Fibroblast of skin of abdomen (primary cell): ENCODE measurements at places on chromosomes 5 and 9.
A peak's percentile ranks its signal among the peaks of the same experiment; 100 is the strongest.

GRCh38 chr5:95712347-95712958 lies 18.7 kb upstream of the RHOBTB3 start:
- peak; percentile 83 for DNase-seq

GRCh38 chr5:178384816-178385495 lies 152.4 kb upstream of the PHYKPL start:
- no peak for DNase-seq

DNA sequence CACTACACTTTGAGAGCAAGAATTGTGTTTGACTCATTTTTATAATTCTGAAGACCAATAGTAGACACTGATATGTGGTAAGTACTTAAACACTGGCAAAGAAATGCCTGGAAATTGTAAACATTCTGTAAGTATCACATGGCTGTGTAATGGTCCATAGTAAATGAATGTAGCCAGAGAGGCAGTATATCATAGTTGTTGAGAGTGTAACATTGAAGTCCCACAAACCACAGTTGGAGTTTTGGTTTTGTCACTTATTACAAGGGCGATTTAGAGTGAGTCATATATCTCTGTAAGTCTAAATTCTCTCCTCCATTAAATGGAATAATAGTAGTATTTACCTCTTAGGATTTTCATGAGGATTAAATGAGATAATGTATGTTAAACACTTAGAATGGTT lies 181.1 kb upstream of the MEF2C start:
- DNase-seq = peak; percentile 74

DNA sequence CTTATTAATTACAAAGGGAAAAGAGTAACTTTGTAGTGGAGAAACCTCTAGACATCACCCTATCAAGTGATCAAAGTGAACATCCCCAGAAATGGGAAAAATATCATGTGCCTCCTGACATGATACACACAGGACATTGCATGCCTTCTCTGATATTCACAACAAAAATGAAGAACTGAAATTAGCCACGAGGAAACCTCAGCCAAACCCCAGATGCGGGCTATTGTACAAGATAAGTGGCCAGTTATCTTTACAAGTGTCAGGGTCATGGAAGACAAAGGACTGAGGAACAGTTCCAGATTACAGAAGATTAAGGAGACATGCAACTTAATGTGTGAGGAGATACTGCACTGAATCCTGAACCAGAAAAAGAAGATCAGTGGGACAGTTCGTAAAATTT lies 23.8 kb upstream of the NPM1 start:
- no peak for DNase-seq

- peak; percentile 34 for DNase-seq
These were observed 12.5 kb downstream of the NR3C1 start for GRCh38 chr5:143390941-143391340.

DNA sequence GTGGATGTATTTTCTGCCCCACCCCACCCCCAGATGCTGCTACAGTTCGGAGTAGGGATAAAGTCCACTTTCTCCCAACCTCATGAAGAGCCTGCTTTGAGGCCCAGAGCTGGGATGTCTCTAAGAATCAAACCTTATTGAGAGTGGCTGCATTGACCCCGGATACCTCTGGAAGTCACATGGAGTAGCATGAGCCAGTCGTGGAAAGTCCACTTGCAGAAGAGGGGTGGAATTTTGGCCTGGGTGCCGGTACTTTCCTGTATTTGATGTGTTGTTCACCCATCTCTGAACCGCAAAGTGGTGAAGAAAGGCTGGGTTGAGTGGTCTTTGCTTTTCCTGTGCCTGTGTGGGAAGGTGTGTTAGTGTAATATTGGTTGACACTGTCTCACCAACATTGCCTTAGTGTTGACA lies 3.7 kb downstream of the OTULIN start:
- DNase-seq = no peak

GRCh38 chr5:62731022-62731421 lies 152.4 kb downstream of the LRRC70 start:
- DNase-seq = no peak

- no peak for DNase-seq
These were observed 25.8 kb upstream of the SLC44A1 start for GRCh38 chr9:105218673-105219072.

GRCh38 chr5:173670130-173670651 lies 53.7 kb upstream of the BOD1 start:
- DNase-seq = peak; percentile 39

DNA sequence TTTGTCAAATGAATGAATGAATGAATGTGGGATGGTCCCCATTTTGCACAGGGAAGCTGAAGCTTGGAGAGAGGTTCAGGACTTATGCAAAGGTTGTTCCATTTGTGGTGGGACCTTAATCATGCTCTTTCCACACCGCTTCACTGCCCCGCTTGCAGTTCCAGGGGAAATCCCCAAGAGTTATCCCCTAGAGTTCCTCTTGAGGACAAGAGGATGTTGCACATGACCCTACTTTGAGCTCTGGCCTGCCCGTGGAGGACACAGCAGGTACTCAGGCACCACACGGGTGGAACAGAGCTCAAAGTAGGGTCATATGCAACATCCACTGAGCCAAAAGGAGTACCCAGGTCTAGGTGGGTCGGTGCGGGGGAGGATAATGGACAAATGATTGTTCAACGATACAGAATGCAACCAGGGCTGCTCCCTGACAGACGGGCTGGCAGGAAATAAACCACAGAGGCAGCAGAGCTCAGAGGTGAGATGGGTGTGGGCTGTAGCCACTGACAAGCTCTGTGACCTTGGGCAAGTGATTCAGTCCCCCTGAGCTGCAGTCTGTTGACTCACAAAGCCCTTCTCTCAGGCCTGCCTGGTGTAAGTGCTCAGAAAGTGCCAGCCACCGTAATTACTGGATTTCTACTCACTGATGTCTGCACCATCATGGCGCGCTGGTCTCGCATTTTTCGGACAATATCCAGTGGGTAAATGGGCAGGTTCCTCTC lies 60.3 kb upstream of the EPB41L4B start:
- DNase-seq = no peak

DNA sequence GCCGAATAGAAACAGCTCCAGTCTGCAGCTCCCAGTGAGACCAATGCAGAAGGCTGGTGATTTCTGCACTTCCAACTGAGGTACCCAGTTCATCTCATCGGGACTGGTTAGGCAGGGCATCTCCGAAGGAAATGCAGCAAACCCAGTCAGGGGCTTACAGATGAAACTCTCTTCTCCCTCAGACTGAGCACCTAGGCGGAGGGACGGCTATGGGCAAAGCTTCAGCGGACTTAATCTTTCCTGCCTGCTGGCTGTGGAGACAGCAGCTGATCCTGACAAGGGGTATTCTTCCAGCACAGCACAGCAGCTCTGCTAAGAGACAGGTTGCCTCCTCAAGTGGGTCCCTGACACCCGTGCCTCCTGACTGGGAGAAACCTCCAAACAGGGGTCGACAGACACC lies 330.9 kb downstream of the DNAH5 start:
- DNase-seq = no peak

GRCh38 chr5:155540000-155540595 lies 526.5 kb downstream of the KIF4B start:
- no peak for DNase-seq

- no peak for DNase-seq
These were observed 168.1 kb upstream of the RASEF start for GRCh38 chr9:83231039-83231438.

DNA sequence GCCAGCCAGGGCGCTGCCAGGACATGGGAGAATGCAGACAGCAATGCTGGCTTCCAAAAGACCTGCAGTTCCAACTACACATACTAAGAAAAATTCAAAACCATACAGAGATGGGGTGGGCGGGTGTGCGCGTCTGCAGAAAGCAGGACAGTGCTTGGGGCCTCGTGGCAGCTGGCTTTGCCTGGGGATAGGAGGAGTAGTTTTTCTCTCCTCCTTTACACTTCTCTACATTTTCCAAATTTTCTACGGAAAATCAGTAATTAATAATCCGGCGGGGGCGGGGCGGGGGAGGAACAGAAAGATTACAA lies 43.6 kb upstream of the SARDH start:
- no peak for DNase-seq

- no peak for DNase-seq
These were observed 53.7 kb upstream of the PIP5K1B start for GRCh38 chr9:68651280-68651893.

- peak; percentile 51 for DNase-seq
These were observed 13.5 kb downstream of the ZNF346 start for GRCh38 chr5:177035976-177036375.

DNA sequence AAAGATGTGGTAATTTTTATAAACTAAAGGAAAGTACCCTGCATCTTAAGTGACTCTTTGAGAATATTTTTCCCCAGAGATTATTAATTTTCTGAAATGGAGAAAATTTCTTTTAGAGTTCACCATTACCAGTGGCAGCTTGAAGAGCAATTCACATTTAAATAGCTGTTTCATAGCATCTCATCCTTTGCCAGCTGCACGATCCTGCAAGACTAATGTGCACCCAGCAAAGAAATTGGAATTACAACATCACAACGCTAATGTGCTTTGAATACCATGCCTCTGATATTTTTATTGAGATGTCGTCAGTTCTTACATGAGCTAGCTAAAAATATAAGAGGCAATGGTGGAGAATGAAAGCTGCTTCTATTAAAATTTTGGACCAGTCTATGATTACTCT lies 423.5 kb downstream of the TAF11L14 start:
- DNase-seq = no peak

DNA sequence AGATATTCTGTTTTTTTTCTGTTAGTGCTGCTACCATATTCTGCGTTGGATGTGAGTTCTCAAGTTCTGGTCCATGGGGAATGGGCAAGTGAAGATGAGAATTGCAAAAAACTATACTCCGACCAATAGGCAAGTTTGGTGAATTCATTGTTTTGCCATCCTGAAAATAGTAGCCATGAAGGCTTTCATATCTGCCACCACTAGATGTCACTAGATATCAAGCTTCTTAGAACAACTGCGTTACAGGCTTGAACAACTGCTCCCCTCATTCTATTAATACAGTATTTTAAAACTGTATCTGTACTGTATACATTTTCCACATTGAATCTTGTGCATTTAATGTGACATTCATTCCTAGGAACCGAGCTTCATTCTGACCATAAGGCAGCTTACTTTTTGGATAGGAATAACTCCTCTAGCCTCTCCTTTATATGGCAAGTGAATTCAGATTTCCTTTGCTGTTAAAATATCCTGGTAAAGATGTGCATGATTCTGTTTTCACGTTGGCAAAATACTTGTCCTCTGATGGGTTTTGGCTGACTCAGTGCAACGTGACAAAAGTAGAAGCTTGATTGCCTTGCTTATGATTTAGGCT lies 163.6 kb downstream of the SREK1 start:
- DNase-seq = peak; percentile 65

GRCh38 chr9:102796244-102796643 lies 198.9 kb upstream of the CYLC2 start:
- DNase-seq = no peak
